ENCODE measurements at places on chromosomes 3 and 15.

DNA sequence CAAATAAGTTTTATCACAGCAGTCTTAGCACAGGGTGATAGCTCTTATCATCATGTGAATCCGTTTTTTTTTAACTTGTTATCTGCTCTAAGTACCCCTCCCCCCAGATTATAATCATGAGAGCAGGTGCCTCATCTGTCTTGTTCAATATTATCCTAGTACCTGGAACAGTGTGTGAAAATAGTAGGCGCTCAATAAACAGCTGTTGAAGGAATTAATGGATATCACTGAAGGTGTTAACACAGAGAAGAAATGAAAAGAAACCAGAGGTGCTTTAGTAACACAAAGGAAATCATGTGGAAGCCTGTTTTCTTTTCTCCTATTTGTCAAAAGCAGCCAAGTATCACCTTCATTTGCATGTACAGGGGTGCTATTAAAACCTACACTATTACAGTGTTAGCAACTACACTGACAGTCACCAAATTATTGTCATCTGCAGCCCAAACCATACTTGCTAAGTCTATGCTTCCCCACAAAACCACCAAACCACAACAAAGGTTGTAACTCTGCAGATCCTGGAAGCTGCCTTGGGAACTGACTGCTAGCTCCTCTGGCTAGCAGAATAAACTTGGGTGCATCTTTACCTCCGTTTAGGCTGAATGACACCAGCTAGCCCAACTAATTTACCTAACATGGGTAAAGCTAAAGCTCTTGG, 2.9 kb downstream of the XPC start:
- no peak for DNase-seq

- DNase-seq, result peak; percentile 2
These were observed at the start of gene CAMKV for GRCh38 chr3:49869525-49870126. Gene CAMKV, minus strand, starts transcription at chr3:49869906. Its CDS starts 7,518 bp downstream, at chr3:49862388.

- no peak for DNase-seq
These were observed 6.7 kb upstream of the SLC12A8 start for GRCh38 chr3:125219261-125219701.

DNA sequence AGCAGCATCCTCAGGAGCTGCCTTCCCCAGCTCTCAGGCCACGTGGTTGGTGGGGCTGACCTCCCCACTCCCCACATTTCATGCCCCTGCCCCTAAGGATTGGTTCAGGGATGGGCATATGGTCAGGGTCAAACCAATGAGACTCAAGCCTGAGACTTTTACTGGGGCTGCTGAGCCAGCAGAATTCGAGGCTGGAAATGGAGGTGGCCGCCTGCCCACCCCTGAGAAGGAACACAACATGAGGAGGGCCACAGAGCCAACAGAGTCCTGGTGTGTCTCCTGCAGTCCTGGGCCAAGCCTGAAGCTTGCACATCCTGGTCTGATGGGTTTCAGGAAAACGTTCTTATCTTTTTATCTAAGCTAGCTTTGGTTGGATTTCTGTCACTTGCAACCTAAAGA, 5.9 kb downstream of the EHD4 start:
- no peak for DNase-seq

DNA sequence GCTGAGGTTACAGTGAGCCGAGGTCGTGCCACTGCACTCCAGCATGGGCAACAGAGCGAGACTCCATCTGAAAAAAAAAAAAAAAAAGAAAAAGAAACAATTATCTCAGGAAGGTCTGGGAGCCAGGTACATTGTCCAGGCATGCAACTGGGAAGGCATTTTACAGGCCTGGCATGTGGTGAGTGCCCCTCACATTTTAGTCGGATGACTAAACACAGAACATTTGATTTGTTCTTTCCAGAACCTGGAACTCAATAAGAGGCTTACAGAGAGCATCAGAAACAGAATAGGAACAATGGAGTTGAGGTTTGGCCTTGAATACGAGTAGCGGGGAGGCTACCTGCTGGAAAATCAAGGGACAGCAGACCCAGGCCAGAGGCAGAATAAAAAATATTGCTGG, 33.7 kb upstream of the IGF1R start:
- no peak for DNase-seq

GRCh38 chr15:60172143-60172542, 168.0 kb downstream of the FOXB1 start:
- no peak for DNase-seq

- no peak for DNase-seq
These were observed 13.0 kb upstream of the UPK1B start for GRCh38 chr3:119160361-119160760.

DNA sequence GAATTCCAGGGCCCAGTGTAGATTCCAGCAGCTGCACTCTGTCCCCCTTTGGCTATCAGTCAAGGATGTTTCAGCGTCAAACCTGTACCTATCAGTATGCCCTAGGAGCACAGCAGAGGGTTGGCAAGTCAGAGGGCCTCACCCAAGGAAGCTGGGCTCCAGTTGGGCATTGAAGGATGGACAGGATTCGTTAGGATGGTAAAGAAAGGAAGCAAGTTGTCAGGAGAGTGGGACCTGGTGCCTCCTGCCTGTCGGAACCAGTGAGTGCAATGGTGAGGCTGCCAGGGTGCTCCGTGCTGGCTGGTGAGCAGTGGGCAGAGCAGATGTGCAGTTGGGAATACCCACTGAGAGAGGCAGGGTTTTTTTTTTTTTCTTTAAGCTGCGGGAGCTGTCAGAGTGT, 157.2 kb downstream of the CHDH start:
- DNase-seq, result no peak

DNA sequence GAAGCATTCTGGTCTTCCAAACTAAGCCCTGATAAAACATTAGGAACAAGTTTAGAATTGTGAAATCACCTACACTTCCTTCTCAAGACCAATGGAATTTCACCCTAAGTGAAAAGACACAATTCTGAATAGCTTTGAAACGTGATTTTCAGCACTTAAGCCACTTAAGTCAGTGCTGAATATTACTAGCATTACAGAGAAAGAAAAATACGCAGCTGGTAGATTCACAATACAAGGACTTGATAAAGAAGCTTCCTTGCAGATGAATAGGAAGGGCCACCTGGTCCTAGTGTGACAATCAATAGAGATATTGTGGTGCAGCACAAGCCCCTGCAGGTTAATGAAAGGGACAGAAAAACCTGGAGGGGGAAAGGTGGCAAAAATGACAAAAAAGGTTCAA, 353.1 kb upstream of the ALCAM start:
- DNase-seq, result no peak

- DNase-seq, result no peak
These were observed 104.1 kb downstream of the PEX5L start for GRCh38 chr3:179932674-179933073.

GRCh38 chr3:115836944-115837343, 213.6 kb downstream of the GAP43 start:
- no peak for DNase-seq

GRCh38 chr3:112505907-112506306, 6.6 kb upstream of the BTLA start:
- DNase-seq, result no peak

DNA sequence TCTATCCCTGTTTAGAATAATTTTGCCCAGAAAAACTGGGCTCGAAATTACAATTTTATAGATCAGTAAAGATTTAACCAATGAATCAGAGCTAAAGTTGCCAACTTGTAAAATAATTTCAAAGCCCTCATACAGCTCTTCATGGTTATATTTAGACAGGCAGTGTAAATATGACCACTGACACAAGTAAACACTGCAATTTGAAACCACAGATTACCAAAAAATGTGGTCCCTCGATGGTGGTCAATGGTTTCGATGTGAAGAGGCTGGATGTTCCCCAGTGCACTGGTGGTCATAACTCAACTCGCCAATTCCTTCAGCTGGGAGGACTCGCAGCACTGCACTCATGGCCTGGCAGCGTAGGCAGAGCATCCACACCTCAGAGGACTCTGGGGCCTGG, 28.6 kb downstream of the LRTM1 start:
- no peak for DNase-seq

- peak; percentile 2 for DNase-seq
These were observed 61.8 kb upstream of the TMCO5A start for GRCh38 chr15:37872661-37873060.

DNA sequence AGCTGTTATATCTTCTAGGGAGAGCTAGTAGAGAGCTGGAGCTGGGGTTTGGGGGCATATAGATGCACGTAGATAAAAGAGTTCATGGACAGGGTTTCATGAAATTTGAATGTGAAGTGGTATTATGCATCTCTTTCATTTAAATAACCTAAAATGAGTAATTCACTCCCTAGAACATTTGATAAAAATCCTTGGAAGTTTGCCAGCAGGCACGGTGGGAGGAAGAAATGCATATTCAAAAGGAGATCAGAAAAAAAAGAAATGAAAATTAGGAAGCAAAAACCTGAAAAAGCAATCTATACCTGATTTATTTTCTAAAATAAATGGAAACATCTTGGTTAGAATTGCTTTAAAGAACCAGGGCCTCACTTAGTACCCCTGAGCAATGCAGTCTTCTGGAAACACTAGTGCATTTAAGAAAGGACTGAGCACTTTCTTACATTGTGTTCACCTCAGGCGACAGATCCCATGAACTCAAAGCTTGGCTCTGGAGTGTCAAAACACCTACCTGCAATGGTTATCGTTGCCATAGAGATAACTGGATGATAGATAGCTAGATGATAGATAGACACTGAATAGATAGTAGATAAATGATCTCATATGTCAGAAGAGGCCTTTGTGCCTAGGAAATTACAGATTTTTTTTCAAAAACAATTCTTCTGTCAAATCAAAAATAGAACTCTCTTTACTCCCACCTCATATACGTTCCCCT, 458.6 kb upstream of the THRB start:
- DNase-seq, result no peak

- peak; percentile 31 for DNase-seq
These were observed 19.8 kb upstream of the NUDT16 start for GRCh38 chr3:131361464-131362421.

DNA sequence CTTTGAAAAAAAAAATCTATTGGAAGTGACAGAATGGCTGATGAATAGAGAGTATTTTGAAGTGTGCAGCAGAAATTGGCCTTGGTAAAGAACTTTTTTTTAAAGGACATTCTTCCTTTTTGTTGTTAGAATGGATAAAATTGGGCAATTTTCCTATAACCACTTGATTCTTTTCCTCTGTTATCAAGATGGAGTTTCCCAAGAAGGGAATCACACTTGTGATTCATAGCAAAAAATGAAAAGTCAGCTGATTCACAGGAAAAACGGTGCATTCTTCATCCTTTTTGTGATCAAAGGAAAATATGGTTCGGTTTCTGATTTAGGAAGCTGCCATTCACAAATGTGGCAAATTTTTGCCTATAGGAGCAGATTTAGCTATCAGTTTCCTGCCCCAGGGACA, 486.8 kb downstream of the GBE1 start:
- no peak for DNase-seq

- DNase-seq, result no peak
These were observed 23.9 kb downstream of the ILDR1 start for GRCh38 chr3:121998030-121998580.

DNA sequence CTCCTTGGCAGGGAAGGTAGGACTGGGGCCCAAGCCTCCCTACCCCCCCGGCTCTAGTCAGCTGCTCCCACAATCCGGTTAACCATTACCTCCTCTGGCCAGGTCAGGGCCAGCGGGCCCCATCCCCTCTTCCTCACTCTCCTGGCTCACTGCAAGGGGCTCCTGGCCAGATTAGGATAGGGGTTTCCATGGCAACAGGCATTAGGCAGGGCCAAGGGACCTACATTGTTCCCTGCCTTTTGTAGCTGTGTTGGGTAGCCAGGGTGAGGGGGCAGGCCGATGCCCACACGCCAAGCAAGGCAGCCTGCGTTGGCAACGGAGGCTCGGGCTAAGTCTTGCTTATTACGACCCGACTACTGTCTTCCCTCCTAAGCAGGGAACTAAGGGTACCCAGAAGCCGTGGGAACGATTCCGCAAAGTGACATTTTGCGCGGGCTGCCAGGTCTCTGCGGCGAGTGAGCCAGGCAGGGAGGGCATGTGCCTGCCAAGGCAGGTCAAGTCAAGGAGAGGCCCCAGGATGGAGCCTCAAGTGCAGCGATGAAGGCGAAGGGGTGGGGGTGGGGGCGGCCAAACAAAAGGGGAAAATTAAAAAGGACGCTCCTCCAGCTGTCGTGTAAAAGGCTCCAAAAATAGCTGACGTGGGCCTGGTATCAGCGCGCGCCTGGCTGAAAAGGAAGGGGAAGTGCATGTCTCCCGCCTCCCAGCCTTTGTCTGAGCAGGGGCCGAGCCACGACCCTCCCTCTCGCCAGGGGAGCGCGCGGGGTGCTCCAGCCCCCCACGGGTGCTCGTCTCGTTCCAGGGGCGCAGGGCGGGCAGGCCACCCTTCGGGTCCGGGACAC, 919 bp downstream of the IDH2 start:
- DNase-seq, result no peak

- DNase-seq, result no peak
These were observed 2.1 kb upstream of the FAM131A start for GRCh38 chr3:184335291-184335660.

DNA sequence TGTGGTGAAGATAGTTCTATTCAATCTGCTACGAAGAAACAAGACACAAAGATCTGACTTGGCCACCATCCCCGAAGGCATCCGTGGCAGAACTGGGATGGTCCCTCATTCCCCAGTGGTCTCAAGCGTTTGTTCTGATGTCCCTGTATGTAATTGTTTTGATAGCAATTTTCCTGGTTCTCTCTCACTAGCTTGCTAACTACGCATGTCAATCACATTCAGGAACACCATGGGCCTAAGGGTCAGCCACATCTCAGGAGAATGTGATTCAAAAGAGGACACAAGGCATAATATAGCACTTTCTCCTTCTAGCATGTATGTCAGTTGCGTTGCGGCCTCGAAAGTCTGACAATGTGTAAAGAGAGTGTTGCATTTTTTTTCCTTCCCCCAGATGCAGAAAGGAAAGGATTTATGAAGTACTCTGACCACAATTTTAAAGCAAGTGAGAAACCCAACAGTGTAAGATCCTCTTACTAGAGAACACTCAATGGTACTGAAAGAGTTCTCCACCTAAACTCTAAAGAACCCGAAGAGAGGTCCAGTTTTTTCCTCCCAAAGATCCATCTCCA, 32.0 kb upstream of the TCF12 start:
- DNase-seq, result no peak

- no peak for DNase-seq
These were observed 7.7 kb upstream of the OSBPL11 start for GRCh38 chr3:125602752-125603649.

- no peak for DNase-seq
These were observed 49.7 kb upstream of the GPD1L start for GRCh38 chr3:32056559-32057290.

DNA sequence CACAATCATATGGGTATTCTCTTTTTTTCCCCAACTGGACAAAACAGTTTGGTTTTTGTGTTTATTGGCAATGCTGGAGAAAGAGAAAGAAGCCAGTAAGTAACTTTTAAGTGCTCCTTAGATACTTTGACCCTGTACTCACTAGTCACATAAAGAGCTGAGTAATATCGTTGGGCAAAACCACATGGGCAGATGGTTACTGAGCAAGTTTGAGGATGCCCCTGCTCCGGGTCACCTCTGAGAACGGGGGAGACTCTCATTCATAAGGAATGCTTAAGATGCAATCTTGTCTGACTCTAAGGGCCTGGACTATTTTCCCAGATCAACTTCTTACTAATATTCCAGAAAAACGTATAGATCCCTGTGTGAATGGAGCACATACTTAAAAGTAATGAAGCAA, 106.4 kb upstream of the SLC2A2 start:
- DNase-seq, result no peak
